ENCODE measurements at places on chromosomes 3 and 15.

GRCh38 chr15:86877171-86877631, 797.5 kb downstream of the AGBL1 start:
- no peak for DNase-seq

DNA sequence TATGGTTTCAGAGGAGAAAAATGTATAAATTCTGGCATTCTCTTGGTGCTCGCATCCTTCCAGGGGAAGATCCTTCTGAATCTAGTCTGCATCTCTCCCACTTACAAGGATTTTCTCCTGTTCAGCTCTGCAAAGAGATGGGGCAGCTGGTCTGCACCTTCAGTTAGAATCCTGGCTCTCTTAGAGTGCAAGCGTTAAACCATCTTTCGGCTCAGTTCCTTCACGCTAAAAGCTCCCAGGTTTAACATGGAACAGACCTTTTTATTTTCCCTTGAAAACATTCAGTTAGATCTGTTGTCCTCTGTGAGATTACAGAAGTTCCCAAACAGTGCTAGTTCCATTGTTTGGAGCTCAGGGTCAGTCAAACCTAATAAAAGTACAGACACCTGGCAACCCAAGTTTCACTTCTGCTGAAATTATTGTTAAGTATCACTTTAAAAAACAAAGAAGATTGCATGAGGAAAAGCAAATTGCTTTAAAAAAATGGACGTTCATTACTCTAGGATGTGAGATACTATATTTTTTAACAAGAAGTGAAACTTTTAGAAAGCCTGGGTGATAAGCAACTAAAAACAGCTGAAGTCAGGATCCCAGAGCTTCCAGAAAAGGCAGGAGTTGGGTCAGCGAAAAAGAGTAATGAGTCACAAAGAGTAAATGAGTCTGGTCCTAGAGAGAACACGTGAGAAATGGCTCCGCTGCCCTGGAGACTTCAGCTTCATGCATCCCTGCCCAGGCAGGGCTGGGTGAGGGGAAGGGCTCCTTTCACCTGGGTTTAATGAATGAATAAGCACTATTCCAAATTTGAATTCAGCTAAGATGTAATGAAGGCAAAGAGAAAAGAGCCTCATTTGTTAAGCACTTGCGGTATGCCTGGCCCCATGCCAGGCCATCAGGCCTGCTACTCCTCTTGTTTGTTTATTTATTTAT, 63.3 kb downstream of the ABTB1 start:
- DNase-seq: no peak

GRCh38 chr3:9316881-9317361, 45.9 kb upstream of the THUMPD3 start:
- no peak for DNase-seq

- no peak for DNase-seq
These were observed 397.3 kb upstream of the RASGRP1 start for GRCh38 chr15:38961931-38962330.

GRCh38 chr3:15205934-15206661, at the start of gene CAPN7:
Gene CAPN7 (plus strand): TSS chr3:15206246. CDS start chr3:15206496, 250 bp downstream.
- peak; percentile 91 for DNase-seq

DNA sequence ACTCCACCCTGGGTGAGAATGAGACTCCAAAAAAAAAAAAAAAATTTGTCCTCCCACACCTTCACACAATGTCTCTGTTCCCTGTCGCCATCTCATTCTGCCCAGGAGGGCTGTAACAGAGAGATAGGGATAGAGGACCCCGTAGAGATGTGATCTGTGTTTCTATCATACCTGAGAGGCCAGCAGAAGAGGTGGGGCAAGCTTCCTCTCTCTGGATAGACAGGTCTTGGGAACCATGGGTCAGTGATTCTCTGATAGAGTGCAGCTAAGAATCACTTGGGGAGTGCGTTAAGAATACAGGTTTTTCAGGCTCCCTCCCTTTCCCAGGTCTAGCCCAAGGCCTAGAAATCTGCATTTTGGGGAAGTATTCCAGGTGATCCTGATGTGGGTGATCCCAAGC, 8.3 kb downstream of the CA12 start:
- no peak for DNase-seq

DNA sequence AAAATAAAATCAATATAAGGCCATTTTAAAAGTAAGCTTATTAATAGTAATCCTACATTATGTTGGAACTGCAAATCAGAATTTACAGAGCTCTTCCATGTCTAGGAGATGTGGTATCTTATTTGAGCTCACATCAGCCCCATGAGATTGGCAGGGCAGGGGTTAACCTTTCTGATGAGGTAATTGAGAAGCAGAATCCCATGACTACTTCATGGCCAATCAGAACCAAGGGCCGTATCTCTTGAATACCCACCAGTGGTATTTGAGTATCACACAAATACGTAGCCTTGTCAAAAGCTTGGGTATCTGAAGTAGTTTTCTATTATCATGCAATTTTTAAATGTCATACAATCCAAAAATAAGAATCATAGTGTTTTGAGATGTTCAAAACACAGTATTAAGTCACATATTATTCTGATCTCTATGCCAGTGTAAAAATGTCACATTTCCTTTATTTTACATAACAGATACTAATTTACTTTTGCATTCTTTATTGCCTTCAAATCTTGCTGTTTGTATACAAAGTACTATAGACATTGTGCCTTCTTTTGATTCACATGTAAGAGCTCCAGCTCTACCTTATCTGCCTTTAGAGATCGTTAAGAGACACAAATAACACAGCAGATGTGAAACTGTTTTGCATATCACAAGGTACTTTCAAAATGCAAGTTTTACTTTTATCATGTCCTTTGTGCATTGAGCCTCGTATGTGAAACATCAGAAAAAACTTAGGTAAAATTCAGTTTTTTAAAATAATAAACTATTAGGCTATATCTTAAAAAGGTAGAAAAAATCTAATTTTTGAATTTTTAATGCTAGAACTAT, 251.7 kb upstream of the GOLGA6L4 start:
- DNase-seq: no peak

- no peak for DNase-seq
These were observed 8.4 kb downstream of the FRMD5 start for GRCh38 chr15:44186705-44187104.

DNA sequence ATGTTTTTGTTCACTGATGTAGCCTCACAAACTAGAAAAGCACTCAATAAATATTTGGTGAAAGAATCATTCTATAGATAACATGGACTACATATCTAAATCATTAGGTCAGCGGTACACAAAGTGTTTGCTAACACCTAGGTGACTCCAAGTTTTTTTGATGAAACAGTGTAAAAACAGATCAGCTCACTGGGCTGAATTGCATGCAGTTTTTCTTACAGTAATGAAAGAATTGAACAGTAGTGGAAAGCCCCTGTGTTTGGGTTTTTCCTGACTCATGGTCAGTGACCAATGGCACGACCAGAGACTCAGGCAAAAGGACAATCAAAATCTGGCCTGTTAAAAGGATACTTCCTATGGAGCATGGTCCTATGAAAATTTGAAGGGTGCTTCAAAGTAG, 384.3 kb upstream of the EPHA6 start:
- DNase-seq: no peak

DNA sequence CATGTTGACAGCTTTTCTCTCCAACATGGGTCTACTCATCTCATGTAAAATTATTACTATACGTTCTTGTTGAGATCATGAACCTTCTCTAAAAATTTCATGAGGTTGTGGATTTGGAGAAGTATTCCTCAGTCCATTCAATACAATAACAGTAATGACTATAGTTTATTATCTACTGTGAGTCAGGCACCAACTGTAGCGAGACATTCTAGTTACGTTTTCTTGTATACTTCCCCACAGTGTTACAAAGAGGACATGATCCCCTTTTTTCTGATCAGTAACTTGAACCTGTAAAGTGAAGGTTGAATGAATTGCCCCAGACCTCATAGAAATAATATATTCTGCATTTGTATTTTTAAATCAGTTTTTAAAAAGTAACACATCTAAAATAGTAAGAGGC, 76.4 kb downstream of the AKAP13 start:
- no peak for DNase-seq

GRCh38 chr15:80289528-80290495, 37.8 kb upstream of the CTXND1 start:
- no peak for DNase-seq

- DNase-seq: no peak
These were observed 492.9 kb downstream of the GBE1 start for GRCh38 chr3:81268526-81268925.

- DNase-seq: no peak
These were observed 15.6 kb downstream of the SNAP23 start for GRCh38 chr15:42511007-42511391.

DNA sequence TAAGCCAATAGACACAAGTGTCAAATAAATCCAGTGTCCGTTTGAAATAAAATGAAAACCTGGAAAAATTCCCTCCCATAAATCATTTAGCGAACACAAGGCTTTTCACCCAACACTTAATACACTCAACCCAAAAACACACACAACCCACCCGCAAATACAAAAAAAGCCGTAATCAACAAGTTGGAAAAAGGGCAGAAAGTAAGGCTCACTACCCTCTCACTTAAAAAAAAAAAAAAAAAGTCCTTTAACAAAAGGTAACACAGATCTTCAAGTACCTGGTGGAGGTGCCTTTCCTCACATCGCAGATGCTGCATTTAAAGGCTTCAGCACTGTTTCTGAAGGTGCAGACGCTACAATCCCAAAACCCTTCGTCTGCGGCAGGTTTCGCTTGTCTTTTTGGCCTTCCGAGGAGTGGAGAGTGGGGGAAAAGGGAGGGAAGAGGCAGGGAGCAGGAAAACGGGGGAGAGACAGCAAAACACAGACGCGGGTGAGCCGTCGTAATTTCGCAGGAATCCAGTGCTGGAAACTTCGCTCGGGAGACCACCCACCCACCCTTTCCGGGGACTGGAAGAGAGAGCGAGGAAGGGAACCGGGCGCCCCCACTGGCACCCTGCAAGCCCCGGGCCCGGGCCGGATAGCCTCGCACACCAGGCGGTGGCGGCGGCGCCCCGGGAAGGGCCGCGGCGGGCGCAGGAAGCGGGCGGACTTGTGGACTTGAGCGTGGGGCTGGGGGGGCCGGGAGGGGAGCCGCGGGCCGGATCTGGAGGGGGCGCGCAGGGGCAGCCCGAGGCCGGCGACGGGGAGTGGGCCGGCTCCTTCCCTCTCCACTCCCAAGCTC, 401.8 kb downstream of the SHQ1 start:
- no peak for DNase-seq

DNA sequence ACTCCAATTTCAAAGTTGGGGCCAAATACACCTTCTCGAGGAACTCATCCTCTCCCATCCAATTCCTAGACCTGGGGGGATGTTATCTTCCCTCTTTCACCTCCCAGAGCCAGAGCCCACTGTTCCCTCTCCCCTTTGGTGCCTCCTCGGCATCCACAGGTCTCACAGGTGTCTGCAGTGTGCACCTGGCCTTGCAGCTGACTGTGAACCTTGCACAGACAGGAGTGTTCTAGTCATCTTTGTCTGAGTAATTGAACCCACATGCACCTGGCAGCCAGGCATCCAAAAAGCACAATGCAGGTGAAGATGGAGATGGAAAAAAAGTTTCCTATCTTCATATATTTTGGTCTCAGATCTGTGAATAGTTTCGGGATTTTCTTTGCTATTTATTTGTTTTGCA, 30.8 kb downstream of the PCOLCE2 start:
- no peak for DNase-seq

DNA sequence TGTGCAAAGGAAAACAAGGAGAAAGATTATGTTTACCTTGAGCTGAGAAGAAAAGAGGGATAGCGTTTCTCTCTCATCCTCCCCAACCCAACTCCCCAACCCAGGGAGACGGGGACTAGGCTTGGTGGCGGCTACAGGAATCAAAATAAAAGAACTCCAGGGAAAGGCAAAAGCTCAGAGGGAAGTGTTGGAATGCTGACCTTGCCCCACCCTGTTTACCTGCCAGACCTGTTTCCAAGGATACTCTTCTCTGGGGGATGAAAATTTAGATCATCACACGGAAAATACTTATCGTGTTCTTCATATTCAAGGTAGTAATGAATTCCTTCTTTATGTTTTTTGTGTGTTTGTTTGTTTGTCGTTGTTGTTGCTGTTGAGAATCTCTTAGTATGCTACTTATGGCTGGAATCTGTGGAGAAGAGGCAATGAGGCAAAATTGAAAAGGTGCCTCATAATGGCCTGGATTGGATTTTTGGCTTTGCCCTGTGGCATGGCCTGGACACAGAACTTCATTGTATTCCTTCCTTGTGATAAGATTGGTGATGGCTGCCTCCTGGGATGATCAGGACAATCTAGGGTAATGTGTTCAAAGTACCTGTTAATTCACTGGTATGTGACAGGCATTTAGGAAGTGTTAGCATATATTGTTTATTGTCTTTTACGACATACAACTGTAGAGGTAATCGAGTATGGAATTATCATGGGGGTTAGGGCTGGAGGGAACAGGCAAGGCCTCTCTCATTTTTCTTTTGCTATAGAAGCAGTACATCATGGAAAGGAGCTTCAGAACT, 11.1 kb upstream of the TPRG1 start:
- no peak for DNase-seq

DNA sequence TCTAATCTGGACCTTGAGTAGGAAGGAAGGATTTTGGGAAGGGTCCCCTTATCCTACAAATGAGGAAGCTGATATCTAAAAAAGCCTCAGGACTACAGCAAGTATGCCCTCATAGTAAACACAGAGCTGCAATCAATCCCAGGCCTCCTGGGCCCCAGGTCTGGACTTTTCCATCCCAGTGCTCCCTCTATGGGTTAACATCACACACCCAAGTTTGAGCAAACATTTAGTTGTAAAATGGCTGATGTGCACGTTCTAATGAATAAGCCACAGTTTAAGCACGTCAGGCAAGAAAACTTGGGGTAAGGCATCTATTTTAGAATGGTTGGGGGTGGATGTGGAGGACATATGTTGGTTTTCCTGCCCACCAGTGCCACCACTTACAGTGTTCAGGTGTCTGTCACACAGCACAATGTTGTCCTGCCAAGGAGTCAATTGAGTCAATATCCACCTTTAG, 44.3 kb upstream of the UBE2E1 start:
- no peak for DNase-seq

- DNase-seq: no peak
These were observed 815.1 kb downstream of the VGLL3 start for GRCh38 chr3:86175593-86176444.

GRCh38 chr3:123054109-123054778, 12.6 kb upstream of the PDIA5 start:
- DNase-seq: no peak

GRCh38 chr3:66496746-66497145, 4.1 kb downstream of the LRIG1 start:
- no peak for DNase-seq

- DNase-seq: no peak
These were observed 771 bp downstream of the MPI start for GRCh38 chr15:74890665-74890960.

- no peak for DNase-seq
These were observed 151.7 kb downstream of the ATG7 start for GRCh38 chr3:11423868-11424267.

GRCh38 chr15:77846986-77847385, 214.3 kb upstream of the LINGO1 start:
- no peak for DNase-seq

DNA sequence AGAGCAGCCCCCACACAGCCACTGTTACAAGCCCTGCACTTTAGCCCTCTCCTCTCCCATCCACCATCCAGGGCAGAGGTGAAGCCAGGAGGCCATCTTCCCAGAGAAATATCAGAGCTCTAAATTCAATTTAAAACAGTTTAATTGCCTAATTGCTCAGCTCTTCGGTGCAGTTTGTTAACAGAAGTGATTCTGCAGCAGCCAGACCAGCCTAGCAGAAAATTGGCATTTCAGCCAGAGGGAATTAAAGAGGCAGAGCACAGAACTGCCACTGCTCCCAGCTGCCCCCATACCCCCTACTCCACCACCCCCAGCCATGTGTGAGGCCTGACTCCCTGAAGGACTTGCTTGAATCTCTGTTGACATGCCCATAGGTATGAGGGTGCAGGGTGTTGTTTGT, 38.5 kb downstream of the TPRA1 start:
- no peak for DNase-seq

GRCh38 chr15:36029606-36030210, 483.7 kb upstream of the DPH6 start:
- DNase-seq: no peak
